GM18507 (cell line): ENCODE measurements at places on chromosomes 13 and 19.

- DNase-seq, result no peak
Observed at GRCh38 chr13:20721454-20722357, 18.2 kb downstream of the IL17D start.

- DNase-seq, result no peak
Observed at GRCh38 chr13:97376981-97377380, 57.0 kb upstream of the RAP2A start.

DNA sequence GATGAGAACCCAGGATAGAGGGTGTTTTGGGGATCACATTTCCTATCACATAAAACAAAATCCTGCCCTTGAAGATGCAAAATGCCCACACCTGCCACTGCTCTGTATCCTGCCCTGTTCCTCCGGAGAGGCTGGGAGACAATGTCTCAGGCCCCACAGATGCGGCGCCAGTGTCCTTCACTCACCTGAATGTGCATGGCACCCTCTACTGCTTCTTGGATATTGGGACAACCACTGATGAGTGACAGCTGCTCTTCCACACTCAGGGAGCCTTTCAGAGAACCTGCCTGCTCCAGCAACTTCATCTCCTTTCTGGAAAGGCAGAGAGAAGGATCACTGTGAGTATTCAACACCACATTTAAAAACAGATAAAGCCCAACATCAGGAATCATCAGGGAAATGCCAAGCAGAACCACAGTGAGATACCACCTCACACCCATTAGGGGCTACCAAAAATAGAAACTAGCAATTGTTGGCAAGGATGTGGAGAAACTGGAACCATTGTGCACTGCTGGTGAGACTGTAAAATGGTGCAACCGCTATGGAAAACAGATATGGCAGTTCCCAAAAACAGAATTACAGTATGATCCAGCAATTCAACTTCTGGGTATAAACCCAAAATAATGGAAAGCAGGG is 36.4 kb downstream of the CRYL1 start:
- peak; percentile 38 for DNase-seq

DNA sequence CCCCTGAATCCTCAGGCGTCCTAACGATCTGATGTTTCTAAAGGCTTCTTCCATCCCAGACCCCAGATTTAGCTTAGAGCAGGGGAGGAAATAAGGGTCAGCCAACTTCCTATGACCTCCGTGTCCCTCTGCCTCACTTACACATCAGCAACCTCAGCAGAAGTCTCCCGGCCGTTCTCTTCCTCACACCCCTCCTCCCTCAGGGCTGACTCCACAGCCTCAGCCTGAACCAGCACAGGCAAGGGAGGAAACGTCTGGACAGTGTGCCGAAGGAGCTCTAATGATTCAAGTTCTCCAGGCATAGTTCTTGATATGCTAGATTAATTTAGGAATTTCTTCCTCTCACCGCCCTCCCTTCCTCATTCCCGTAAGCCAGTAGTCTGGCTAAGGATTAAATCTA is 121.4 kb downstream of the NUFIP1 start:
- DNase-seq, result no peak

DNA sequence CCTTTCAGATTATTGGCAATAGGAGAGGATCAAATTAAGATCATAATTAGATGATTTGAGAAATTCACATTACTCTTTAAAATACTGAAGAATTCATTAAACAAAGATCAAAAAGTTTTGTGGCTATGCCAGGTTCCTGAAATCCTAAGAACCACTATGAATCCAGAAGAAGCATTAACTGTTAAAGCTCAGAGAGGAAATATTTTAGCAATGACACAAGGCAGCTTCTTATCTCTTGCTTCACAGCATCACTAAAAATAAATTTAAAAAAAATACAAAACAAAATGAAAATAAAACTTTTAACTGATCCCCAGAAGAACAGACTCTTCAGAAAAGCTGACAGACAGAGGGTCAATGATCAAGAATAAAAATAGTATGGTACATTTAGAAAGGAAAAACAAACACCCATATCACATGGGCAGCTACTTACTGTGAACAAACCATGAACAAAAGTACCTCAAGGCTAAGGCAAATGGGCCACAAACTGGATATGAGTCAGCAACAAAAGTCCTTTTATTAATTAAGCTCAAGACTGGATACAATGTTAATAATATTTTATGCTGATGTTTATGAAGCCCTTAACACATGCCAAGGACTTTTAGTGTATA is 19.6 kb downstream of the RNF6 start:
- DNase-seq, result no peak

DNA sequence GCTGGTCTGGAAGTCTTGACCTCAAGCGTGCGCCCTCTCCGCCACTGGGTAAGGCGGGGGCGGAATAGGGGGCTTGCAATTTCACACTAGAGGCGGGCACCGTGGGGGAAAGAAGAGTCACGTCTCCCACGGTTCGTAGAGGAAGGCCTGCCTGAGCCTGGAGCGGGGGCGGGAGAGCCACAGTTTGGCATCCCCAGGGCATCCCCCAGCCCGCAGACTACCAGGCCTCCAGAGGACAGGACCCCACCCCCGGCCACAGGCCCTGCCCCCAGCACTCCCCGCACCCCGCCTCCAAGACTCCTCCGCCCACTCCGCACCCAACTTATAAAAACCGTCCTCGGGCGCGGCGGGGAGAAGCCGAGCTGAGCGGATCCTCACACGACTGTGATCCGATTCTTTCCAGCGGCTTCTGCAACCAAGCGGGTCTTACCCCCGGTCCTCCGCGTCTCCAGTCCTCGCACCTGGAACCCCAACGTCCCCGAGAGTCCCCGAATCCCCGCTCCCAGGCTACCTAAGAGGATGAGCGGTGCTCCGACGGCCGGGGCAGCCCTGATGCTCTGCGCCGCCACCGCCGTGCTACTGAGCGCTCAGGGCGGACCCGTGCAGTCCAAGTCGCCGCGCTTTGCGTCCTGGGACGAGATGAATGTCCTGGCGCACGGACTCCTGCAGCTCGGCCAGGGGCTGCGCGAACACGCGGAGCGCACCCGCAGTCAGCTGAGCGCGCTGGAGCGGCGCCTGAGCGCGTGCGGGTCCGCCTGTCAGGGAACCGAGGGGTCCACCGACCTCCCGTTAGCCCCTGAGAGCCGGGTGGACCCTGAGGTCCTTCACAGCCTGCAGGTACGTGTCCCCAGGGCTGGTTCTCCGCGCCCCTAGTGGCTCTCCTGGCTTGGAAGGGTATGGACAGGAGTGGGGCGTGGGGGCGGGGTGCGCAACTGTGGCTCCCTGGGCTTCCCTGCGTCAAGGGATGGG is at the start of gene ANGPTL4:
TSS of gene ANGPTL4 (plus strand) at position 353 of the 969 bp plus-strand sequence. CDS start at position 520, 167 bp downstream.
- DNase-seq, result no peak

- DNase-seq, result no peak
Observed at GRCh38 chr13:53110614-53111013, 82.0 kb downstream of the OLFM4 start.

DNA sequence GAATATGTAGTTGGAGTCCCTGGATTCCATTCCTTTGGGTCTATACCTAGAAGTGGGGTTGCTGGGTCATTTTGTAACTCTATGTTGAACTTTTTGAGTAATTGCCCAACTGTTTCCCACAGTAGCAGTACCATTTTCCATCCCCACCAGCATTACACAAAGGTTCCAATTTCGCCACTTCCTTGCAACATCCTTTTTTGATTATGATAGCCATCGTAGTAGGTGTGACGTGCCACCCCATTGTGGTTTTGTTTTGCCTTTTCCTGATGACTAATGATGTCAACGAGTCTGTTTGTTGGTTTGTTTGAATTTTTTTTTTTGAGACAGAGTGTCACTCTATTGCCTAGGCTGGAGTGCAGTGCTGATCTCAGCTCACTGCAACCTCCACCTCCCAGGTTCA is 3.3 kb upstream of the PEX11G start:
- no peak for DNase-seq

GRCh38 chr13:108919036-108919907 is 289.9 kb downstream of the MYO16 start:
- DNase-seq, result no peak

DNA sequence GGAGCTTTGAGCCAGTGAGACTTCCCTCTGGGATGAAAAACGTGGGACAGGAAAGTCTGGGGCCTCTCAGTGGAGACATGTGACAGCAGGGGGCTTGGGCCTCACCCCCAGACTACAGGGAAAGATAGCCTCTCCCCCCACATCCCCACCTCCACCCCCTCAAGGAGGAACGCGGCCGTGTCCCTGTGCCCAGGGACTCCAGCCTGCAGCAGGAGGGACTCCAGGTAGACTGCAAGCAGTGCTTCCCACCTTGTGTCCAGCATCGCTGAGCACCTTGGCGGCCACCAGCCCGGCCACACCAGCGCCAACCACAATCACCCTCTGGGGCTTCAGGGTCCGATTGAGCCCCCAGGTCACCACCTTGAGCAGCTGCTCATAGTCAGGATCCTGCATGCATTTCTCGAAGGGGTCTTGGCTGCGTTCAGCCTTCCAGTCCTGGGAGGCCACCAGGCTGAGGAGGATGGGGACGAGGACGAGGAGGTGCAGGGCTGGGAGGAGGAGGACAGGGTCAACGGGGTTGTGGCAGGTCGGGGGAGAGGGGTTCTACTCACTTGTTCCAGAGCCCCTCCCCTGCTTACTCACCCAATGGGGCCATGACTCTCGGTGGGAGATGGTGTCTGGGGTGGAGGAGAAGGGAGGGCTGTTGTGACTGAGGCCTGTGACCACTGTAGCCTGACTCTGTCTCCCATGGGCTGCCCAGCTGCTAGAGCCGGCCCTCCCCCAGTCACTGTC is 955 bp downstream of the IL4I1 start:
- DNase-seq, result no peak

- DNase-seq, result no peak
Observed at GRCh38 chr13:81139987-81140386, 799.1 kb upstream of the SPRY2 start.

DNA sequence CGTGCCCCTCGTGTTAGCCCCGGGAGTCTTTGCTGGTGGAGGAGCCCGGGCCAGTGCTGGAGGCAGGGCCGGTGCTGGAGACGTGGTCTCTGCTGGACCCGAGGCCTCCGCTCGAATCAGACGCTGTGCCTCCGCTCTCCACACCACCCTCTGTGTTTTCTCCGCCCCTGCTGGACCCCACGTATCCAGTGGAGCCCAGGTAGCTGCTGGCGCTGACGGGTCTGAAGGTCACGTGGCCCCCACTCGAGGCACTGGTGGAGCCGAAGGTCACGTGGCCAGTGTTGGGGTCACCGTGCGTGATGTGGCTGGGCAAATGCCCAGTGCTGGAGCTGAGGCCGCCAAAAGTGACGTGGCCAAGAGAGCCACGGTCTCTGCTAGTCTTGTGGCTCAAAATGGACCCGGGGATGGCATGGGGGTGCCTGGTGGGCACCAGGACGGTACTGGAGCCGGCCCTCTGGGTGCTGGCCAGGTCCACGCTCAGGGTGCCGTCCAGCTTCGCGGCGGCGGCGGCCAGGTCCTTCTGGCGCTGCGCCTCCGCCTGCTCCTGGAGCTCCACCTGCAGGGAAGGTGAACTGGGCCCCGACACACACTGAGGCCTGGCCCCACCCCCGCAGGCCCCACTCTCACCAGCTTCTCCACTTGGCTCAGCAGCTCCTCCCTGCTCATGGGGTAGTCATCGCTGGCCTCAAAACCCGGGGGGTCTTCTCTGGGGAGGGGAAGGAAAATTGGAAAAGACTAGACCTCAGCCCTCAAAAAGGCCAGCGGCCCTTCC is 27.3 kb downstream of the ZNF114 start:
- DNase-seq, result no peak

DNA sequence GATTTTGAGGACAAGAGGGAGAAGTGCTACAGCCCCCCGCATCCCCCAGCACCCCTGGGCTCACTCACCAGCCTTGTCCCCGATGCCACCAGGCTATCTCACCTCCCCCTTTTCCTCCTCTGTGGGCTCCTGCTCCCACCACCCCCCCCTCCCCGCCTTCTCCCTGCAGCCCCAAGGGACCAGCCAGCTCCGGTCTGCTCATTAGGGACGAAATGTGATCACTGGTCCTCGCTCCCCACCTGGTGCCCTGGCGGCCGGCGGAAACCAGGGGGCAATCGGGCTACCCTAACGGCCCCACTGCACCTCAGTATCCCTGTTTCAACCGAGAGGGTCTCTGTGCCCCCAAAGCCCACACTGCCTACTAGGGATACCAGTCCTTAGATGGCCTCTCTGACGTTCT is 2.7 kb downstream of the GPR4 start:
- DNase-seq, result no peak

DNA sequence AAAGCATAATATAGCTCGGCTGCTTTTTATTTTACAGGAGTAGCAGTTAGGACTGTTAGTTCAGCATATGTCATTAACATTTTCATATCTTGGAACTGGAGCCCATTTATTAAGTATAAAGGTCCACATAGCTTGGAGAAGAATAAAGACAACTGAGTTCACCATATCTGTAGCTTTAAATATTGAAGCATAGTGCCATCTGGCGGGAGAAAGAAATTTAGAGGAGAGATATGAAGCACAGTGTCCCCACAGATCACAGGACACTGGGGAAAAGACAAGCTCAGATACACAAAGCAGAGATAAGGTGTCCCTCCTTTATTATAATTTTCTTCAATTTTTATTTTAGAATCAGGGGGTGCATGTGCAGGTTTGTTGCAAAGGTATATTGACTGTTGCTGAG is 104.7 kb upstream of the FREM2 start:
- peak; percentile 5 for DNase-seq

DNA sequence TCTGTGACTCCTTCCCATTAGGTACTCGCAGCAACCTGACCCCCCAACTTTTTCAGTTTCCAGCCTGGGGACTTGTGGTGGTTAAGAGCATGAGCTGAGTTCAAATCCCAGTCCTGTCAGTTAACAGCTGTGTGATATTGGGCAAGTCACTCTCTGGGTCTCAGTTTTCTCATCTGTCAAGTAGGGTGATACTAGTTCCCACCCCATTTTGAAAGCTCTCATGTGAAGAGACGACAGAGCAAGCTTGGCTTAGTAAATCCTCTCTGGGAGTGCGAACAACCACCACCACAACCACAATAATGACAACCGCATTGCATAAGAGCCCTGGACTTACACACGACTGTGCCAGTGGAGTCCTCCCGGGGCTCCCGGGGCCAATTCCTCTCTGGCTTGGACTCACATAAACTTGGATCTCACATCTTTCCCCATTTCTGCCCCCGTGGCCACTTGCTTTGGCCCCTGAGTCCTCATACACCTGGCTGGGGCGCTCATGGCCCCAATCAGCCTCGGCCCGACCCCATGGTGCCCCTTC is 454 bp downstream of the BLVRB start:
- DNase-seq, result no peak

DNA sequence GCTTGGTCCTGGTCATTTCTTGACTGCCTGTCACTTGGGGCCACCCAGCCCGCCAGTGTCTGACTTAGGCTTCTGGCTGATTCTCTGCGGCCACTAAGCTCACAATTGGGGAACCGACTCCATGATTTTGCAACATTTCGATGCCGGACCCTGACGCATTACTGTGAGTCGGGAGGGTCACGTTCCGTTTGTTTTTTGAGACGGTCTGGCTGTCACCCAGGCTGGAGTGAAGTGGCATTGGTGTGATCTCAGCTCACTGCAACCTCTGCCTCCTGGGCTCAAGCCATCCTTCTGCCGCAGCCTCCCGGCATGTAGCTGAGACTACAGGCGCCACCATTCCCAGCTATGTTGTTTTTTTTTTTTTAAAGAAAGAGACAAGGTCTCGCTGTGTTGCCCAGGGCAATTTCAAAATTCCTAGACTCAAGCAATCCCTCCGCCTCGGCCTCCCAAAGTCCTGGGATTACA is 3.2 kb upstream of the ADAT3 start:
- DNase-seq, result no peak

GRCh38 chr13:44574466-44574855 is 1.7 kb downstream of the TSC22D1 start:
- DNase-seq, result no peak
